Dorsolateral prefrontal cortex (tissue), 122 donors: ENCODE measurements at places on chromosomes 1 and 21.

DNA sequence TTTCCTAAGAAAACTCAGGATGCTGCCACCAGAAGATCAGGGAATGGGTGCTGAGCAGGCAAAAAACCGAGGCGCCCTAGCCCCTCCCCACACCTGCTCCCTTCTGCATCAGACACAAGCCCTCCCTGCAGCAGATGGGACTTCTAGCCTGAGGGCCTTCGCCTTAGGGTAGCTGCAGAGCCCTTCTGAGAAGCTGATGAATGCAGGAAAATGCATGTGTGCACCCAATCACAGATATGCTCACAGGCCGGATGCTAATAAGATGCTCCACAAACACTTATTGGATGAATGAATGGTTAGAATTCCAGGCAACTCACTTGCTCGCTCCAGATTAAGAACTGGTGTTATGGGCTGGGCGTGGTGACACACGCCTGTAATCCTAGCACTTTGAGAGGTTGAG, 6.8 kb upstream of the C1orf210 start:
- no peak for DNase-seq

- no peak for DNase-seq
Measured at GRCh38 chr1:8871965-8872399, 6.5 kb downstream of the ENO1 start.

DNA sequence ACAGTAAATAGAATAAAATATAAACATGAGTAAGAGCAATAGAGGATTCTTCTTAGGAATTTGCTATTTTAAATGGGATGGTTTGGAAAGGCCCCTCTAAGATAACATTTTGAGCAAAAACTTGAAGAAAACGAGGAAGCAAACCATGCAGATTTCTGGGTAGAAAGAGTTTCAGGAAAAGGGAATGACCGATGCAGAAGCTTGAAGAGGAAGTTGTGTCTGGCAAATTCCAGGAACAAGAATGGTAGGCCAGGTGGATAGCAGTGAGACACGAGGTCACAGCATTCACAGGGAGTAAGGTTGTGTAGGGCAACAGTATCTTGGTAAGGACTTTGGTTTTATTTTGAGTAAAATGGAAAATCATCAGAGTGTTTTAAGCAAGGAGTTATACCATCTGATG, 108.9 kb downstream of the PEX14 start:
- no peak for DNase-seq

DNA sequence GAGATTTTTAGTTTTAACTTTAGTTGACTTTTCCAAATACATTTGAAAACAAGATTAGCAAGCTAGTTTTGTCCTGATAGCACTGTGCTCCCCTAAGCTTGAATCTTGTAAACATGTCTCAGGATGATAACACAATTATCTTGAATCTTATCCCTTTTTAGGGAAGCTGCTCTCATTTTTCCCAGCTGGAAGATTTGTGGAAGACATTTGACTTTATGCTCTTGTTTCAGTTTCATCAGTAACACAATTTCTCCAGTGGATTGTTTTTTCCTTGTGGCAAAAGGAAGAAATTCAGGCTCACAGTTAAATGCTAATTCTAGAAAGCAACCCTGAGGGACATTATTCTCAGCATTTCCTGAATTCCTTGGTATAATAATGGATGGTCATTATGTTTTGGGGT, 88.8 kb downstream of the CDC7 start:
- DNase-seq = no peak

- DNase-seq = no peak
Measured at GRCh38 chr1:58287894-58288623, 258.5 kb downstream of the OMA1 start.

DNA sequence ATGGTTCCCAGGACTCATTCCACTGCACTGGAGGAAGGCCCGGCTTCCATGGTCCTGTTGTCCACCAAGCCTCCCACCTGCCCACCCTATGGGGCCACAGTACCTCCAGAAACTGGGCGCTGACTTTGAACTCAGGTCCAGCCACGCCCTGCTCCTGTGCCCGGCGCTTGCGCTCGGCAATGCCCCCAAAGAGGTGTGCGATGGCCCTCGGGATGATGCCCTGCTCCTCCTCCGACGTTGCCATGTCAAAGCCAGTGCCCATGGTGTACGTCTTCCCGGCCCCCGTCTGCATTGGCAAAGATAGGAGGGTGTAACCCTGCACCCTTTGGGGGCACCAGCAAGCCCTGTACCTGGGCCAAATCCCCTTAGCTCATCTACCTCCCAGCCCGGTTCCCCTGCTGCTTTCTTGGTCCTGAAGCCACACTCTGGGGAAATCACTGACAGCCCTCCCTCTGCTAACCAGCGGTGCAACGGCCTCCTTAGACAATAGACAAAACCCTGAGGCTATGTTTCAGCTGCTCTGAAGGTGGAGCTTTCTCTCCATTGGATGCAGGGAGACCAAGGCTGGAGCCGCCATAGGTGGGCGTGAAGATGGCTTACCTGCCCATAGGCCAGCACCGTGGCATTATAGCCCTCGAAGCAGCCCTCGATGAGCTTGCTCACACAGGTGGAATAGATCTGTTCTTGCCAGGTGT, 14.7 kb downstream of the KIF21B start:
- DNase-seq = no peak

GRCh38 chr1:15702722-15703550, 18.8 kb downstream of the PLEKHM2 start:
- DNase-seq = no peak

DNA sequence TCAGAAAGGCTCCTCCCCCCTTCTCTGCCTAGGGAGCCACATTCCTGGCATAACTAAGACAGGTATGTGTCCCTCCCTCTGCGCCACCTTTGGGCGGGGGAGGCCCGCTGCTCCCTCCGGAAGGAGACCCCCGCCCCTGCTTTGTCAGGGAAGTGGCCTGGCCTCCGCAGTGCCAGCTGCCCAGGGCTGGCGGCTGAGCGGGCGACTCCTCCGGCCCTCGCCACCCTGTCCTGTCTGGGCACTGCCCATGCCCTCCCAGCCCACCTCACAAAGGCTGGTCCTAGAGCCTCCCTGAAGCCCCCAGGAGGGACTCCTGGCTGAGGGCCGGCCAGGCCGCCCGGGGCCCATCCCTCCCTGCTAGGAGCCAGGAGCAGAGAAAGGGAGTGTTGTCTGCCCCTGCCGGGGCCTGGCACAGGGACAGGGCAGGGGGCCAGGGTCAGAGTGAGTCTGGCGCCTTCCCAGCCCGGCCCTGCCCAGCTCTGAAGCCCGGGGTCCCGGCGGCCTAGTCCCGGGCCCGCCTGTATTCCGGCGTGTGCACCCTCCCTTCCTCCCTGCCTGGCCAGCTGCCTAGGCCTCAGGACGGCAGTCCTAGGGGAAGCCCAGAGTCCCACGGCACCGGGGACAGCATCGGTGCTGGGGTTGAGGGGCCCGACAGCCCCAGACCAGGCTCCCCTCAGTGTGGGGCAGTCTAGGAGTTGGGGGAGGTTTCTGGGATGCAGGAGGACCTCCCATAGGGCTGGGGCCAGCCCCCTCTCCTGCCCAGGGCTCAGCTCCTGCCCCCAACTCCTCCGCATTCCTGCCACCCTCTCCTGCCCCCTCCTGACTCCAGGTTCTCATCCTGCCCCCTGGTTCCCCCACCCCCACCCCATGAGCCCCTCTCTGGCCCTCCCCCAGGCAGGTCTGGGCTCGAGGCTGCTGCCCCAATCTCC, 5.1 kb downstream of the AGRN start:
- no peak for DNase-seq

DNA sequence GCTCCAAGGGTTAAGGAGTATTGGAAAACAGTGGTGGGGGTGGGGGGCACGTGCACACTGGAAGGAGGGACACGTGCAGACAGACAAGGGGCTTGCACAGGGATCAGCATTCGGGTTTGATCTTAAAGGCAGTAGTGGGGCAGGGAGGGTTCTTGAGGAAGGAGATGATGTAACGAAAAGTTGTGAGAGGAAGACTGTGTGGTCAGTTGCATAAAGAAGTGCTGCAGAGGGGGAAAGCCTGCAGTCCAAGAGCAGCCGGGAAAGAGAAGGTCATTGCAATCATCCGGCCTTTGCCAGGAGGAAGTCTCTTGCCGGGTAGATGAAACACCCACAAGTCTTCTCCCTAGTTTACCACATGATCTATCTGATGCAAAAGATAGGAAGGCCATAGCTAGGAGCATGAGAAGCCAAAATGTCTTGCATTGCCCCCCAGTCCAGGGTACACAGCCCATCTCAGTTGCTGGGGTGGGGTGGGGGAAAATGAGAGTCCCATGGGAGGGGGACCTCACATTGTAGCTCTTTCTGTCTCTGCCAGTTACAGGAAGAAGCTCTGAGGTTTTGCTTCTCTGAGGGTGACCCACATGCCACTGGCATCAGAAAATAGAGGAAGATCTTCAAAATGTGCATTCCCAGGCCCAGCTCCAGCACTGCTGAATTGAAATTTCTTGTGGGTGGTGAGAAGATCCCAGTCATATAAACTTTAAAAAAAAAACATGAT, 202.5 kb upstream of the RAB4A start:
- peak; percentile 12 for DNase-seq

DNA sequence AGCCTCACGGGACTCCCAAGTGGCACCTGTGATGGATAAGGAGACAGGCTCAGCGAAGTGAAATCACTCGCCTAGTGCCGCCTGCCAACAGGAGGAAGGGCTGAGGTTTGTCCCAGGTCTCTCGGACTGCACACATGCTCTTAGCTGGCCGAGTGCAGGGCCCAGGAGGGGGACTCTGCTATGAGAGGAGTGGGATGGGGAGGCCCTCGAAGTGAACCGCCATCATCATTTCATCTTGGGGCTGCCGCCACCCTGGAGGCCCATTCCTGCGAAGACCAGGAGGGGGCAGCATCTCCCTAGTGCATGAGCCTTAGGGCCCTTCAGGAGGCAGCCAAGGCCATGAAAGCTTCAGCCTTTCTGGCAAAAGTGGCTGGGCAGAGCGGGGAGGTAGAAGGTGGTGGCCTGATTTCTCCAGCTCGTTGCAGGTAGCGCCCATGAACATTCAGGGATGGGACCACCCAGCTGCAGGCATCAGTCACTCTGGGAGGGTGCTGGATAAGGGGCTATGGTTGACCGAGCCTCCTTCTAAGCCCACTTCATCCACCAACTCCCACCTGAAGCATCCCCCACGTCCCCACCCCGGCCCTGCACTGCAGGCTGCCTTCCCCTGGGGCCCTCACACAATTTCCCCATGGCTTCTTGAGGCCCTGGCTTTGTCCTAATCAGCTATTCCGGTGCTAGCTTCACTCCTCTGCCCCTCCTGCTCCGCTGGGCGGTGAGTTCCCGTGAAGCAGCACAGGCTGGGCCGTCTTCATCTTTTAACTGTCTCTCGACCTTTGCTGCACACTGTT, 17.2 kb upstream of the RASSF5 start:
- DNase-seq = peak; percentile 67

DNA sequence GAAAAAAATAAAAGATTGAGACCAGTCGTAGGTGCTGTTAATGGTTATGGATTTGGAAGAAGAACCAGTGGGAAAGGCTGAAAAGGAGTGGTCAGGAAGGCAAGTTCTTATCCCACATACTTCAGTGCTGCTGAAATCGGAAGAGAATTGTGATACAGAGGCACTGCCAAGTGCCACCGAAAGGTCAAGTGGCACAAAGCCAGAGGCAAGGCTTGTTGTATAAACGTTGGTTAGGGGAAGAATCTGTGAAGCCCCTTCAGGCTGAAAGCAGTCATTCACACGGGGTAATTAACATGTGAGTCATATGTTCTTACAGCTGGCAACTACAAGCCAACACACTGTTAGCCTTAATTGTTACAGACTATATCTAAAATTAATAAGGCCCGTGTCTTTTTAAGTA, 48.8 kb downstream of the ZBTB40 start:
- no peak for DNase-seq

DNA sequence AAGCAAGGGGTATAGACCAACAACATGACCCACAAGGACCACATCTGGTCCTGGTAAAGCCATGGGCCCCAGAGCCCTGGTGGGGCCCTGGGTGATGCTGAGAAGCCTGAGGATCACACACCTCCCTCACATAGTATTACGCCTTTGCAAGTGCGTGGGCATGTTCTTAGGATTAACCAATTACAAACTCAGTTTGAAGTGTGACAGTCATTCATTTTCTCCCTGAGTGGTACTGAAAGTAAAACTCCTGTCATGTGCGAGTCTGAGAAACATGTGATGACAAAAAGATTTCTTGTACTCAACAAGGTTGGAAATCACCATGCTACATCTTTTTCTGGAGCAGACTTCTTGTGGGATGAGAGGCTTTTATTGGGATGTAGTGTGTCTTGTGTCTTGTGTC, 315.3 kb upstream of the DUSP10 start:
- DNase-seq = no peak

DNA sequence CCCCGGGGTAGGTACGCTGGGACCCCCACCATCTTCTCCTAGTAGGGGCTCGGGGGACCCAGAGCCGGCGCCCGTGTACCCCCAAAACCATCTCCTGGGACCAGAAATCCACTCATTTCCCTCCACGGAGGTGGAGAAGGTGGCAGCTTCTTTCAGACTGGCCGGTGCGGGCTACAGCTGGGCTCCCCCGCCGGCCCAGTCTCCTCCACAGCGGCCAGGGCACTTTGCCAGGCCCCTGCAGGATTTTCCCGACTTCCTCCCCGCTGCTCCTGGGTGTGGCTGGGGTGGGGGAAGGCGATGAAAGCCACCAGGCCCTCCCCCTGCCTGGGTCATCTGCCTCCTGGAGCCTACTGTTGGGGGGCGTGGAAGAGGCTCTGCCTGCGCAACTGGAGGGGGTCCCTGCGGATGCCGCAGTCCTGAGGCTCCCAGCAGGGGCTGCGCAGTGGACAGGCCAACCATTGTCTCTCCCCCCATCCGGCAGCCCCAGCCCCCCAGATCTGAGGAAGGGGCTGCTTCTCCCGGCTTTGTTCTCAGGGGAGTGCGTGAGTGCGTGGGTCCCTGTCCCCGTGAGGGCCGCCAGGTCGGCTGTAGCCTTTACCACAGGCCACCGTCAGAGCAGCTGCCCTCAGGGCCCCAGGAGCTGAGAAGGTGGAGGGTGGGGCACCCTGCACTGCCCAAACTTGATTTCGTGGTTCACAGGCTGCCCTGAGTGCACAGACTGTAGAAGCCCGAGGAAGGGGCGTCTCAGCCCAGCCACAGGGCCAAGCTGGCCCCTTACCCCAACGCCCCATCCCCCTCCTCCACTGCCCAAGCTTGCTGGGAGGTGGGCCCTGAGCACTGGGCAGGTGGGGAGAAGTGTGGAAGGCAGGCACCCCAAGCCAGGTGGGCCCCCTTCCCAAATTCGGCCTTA, 1.3 kb downstream of the AGRN start:
- no peak for DNase-seq

DNA sequence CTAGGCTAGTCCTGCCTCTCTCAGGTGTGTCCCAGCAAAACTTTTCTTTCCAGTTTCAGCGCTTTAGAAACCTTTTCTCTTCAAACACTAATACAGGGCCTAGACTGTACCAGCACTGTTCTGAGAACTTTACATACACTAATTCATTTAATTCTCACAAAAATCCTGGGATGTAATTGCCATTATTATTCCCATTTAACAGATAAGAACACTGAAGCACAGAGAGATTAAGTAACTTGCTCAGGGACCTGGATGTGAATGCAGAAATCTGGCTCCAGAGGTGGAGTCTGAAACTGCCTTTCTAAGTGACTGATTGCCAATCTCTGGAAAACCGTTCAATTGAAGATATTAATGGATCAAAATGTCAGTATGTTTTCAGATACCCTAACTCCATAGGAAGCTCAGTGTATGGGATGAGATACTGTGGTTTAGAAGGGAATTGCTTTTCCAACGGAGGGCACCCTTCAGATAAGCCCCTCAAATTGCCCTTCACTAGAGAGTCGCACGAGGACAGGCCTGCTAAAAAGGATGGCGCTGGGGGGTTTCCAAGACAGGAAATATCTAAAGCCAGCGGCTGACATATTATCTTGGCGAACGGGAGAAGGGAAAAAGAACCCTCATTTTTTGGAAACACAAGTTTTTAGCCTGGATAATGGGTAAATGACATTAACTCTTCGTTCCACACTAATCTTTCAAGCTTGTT, 698 bp upstream of the UCK2 start:
- DNase-seq = no peak
